HEK293T (cell line): ENCODE measurements at places on chromosomes 4 and X.

GRCh38 chr4:155568641-155569220 lies 97.9 kb upstream of the GUCY1A1 start:
- DNase-seq = no peak

GRCh38 chr4:13525606-13526281 lies 18.6 kb downstream of the NKX3-2 start:
- no peak for DNase-seq

- DNase-seq = no peak
Observed at GRCh38 chrX:25810202-25810601, 327.9 kb upstream of the MAGEB18 start.

DNA sequence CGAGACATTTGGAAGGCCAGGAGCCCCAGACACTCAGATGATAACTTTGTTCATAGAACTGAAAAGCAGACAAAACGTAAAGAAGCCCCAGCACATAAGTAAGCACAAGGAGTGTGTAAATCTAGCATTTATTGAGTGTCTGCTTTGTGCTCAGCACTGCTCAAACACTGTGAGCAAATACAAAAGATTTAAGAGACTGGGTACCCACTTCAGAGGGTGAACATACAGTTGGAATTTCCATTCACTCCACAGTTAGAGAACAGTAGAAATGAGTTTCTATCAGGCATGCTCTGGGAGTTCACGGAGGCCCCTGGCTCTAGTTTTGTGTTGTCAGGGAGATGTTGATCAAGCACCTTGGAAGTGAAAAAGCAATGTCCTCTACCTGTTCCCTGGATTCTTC lies 39.8 kb downstream of the ACE2 start:
- no peak for DNase-seq

GRCh38 chrX:77640702-77641101 lies 145.3 kb downstream of the ATRX start:
- DNase-seq = no peak

DNA sequence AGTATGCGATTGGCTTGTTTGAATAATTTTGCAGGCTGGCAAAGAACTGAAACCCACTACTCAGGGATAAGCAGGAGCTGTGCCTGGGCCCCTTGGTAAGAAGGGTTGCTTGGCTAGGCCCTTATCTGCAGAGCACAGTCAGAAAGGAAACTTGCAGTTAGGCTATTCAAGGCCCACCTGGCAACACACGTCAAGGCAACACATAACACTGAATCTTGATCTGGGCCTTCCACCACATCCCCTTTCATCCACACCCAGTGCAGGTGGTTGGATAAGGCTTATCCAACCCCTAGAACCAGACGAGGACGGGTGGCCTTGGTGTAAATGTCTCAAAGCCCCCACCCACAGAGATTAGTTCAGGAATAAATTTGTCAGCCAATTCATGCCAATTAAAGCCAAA lies 72.8 kb upstream of the NEIL3 start:
- DNase-seq = no peak

DNA sequence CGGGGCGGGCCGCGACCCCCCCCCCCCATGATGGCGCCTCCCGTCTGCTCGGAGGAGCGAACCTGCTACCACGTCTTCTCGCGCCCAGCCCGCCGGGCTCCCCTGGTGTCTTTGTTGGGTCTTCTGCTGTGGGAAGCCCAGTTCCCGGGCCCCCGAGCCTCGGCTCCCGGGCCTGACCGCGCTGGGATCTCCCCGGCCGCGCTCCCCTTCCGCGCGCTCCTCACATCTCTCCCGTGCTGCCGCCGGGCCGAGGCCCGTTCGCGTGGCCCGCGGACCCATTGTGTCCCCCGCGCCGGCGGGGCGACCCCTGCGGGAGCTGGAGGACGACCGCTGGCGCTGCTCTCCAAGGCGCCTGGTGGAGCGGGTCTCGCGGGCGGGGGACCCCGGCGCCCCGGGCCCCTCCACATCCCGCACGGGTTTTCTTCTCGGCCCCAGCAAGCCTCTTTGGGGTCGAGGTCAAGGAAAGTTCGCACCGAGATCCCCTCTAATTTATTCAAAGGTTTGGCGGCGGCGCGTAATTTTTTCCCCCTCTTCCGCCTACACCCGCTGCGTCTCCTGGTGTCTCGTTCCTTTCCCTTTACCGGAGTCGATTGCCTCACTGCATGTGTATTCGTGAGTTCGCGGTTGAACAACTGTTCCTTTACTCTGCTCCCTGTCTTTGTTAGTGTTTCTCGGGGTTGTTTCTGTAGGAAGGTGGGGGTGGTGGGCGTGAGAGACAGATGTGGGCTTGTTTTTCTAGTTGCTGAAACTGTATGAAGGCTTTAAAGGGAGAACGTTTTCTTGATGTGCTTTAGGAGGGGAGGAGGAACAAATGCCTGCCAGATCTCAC lies 770 bp downstream of the SMAD1 start:
- DNase-seq = peak; percentile 55

DNA sequence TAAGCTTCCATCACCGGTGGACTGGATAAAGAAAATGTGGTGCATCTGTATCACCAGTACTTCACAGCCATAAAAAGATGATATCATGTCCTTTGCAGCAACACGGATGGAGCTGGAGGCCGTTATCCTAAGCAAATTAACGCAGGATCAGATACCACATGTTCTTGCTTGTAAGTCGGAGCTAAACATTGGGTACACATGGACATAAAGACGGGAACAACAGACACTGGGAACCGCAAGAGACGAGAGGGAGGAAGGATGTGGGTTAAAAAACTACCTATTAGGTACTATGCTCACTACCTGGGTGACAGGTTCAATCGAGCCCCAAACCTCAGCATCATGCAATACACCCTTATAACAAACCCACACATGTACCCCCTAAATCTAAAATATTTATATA lies 16.3 kb upstream of the IDS start:
- DNase-seq = no peak

GRCh38 chr4:172899861-172900260 lies 268.8 kb upstream of the GALNT7 start:
- no peak for DNase-seq
